ENCODE measurements at places on chromosomes 11 and 22. TPM values are rescaled to one million over a fixed set of nuclear protein-coding genes. Genes with fewer than 3 reads are reported as not detected.

DNA sequence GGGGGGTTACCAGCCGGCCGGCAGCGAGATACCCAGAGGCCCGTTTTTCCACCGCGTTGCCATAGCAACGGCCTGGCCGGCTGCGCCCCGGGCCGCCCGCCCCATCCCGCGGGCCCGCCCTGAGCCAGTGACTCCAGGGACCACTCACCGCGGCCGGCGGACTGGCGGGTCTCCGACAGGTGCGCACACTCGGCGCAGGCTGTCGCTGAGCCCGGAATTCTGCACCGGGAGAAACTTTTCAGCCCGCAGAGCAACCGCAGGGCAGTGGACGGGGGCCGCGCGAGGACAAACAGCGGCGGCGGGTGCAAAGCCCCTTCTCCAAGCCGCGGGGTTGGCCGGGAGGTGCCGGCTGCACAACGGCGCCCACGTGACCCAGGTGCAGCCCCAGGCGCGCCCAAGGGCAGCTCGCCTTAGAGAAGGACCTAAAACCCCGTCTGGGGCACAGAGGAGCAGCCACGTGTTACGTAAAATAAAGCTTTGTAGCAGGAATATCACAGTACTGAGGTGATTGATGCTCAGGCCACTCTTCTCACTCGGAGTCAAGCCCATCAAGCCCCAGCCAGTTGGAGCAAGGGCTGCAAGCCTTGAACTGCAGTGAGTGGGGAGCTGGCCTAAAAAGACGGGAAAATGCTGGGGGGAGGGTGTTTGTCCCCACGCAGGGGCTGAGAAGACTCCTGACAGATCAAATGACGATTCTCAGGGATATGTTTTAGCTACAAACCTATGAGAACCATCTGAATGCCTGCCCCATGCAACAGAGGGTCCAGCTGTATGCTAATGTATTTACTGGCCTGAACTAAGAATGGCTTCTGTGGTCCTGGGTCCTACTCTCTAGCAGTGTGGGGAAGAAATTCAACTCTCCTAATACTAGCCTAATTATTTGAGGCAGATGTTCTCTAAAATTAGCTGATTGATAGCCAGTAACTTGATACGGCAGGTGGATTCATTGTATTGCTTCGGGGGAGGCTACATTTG, at the start of gene STK33:
Gene STK33 (minus strand): TSS at position 294 of the 975 bp plus-strand sequence. CDS start 119,323 bp downstream, outside the sequence.
- no peaks in the 10 kb centered on the region for H3K36me3 ChIP-seq
- peak; percentile 34 for DNase-seq
- H3K4me1 ChIP-seq = peaks cover 6% of the 10 kb centered on the region
- peak within 1 kb of the TSS; percentile 27 for H3K27ac ChIP-seq

GRCh38 chr22:36486619-36487384, 5.4 kb upstream of the TXN2 start:
- H3K4me1 ChIP-seq = no peaks in the 10 kb centered on the region
- DNase-seq = no peak
- H3K4me3 ChIP-seq = no peak overlapping the region
- no peaks in the 10 kb centered on the region for H3K36me3 ChIP-seq
- no peak overlapping the region for H3K27ac ChIP-seq
- no peaks in the 10 kb centered on the region for H3K27me3 ChIP-seq

GRCh38 chr11:27592098-27592780, 85.7 kb upstream of the LIN7C start:
- DNase-seq = no peak
- no peak overlapping the region for H3K27ac ChIP-seq
- H3K27me3 ChIP-seq = no peaks in the 10 kb centered on the region
- no peak overlapping the region for H3K4me3 ChIP-seq
- H3K4me1 ChIP-seq = no peaks in the 10 kb centered on the region

DDI1 gene
- not detected for total RNA-seq

DNA sequence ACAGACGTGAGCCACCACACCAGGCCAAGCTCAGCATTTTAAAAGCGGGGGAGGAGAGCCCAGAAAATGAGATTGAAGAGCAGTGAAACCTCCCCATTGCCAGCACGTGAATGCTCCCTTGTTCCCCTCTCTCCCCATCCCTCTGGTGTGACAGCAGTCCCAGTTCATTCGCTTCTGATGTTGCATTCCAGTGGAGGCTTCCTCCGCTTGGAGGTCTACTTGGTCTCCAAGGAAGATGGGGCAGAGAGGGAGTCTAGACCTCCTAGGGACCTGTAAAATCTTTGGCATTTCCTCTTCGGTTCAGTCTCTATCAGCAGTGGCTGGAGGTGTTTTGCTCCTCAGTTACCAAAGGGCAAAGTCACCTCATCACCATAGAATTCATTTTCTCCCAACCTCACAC, 30.2 kb upstream of the EP300 start:
- H3K36me3 ChIP-seq = no peaks in the 10 kb centered on the region
- no peaks in the 10 kb centered on the region for H3K27me3 ChIP-seq
- no peak for DNase-seq
- H3K27ac ChIP-seq = no peak overlapping the region

DNA sequence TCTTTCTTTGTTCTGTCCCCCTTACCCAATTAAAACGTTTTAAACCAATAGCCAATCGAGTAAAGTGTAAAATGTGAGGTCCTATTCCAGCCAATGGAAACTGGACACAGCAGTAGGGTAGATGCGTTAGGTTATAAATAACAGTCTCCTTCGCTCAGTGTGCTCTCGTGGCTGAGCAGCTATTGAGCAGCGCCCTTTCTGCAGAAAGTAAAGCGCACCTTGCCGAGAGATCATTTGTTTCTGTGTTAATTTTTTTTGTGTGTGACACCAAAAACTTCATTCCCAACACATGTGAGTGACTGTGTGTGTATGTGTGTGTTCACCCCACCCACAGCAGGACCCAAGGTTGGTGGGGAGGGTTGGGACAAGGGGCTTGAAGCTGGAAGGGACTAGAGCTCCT, 7.2 kb upstream of the TTLL1 start:
- H3K36me3 ChIP-seq = no peaks in the 10 kb centered on the region
- no peaks in the 10 kb centered on the region for H3K27me3 ChIP-seq
- H3K4me3 ChIP-seq = no peak overlapping the region
- DNase-seq = no peak
- H3K4me1 ChIP-seq = peaks cover 7% of the 10 kb centered on the region
- no peak overlapping the region for H3K27ac ChIP-seq

OR52N4 gene
- not detected for total RNA-seq

DNA sequence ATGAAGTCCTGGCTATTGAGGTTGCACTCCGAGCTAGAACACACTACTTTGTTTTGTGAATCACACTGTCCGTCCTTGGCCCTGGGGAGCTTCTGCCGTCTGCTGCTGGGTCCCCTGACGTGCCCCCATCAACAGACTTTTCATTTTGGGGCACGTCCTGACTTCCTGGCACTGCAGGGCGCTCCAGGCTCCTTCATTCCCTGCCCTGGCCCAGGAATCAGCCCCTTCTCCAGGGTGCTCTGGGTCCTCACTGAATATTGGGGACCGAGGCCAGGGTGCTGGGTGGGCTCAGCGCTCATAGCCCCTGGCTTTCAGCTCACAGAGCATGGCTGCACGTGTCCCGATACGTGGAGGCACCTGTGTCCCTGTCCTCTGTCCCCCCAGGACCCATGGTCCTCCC, 22.2 kb downstream of the TSPAN4 start:
- peaks cover 31% of the 10 kb centered on the region for H3K4me1 ChIP-seq
- no peak for DNase-seq
- H3K36me3 ChIP-seq = no peaks in the 10 kb centered on the region
- no peak overlapping the region for H3K4me3 ChIP-seq

TRIM22 gene
- total RNA-seq = 0.61 TPM

DNA sequence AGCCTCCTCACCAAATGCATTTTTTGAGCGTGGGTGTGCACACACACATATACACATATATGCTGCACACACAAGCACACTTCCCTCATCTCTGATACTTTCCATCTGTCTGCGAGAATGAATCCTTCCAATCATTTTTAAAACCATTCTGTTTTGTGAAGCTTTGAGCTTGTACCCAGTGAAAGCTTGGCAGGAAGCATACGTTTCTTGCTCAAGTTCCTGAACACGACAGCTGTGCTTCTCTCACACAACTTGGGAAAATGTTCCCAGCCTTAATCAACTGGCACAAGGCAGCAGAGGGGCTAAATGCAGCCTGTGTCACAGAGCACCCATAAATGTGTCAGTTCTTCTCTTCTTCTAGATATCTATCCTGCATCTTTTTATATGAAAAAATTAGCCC, 524.0 kb upstream of the KIRREL3 start:
- H3K4me3 ChIP-seq = no peak overlapping the region
- DNase-seq = no peak
- H3K4me1 ChIP-seq = no peaks in the 10 kb centered on the region
- no peaks in the 10 kb centered on the region for H3K27me3 ChIP-seq
- no peaks in the 10 kb centered on the region for H3K36me3 ChIP-seq

DNA sequence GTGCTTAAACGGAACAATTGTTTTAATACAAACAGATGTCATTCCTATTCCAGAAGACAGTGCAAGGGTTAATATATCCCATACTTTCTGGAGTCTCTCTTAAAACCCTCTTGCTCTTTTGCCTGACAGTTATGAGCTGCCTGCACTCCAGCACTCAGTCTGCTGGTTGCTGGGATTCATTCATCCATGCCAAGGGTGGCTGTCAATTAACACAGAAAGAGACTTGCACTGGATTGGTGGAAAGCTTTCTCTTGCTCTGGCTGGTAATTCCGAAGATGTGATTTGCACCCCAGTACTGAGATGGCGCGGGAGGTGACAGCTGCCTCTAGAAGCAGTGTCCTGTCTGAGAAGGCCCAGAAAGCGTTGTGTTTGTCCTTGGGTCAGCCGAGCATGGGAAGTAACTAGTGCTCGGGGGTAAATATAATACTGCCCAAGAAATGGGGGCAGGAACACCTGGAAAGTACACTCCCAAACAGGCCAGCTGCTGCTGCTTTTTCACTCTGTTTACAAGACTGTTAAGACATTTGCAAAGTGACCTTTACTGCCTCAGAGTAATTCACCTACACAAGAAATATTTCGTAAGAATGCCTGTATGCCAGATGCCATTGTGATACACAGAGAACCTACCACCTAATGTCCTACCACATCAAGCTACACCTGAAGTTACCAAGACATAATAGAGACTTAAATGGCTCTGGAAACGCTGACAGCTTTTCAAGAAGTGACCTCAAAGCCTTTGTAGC, 20.5 kb downstream of the SCUBE2 start:
- no peaks in the 10 kb centered on the region for H3K4me1 ChIP-seq
- no peak overlapping the region for H3K27ac ChIP-seq
- H3K36me3 ChIP-seq = no peaks in the 10 kb centered on the region
- H3K27me3 ChIP-seq = no peaks in the 10 kb centered on the region

GRCh38 chr11:62854825-62855570, 15.6 kb upstream of the WDR74 start:
- H3K27me3 ChIP-seq = no peaks in the 10 kb centered on the region
- peak overlapping the region; percentile 85 for H3K27ac ChIP-seq
- H3K36me3 ChIP-seq = peaks cover 31% of the 10 kb centered on the region
- DNase-seq = no peak

TRIM48 gene
- total RNA-seq = not detected

KCNK4 gene
- total RNA-seq = not detected

SMTNL1 gene
- not detected for total RNA-seq

LINC01488 gene
- total RNA-seq = not detected

TRAPPC4 gene
- 61.6 TPM for total RNA-seq

RRM1 gene
- total RNA-seq = 134 TPM

NXPE4 gene
- total RNA-seq = not detected

TSGA10IP gene
- total RNA-seq = not detected

GRCh38 chr22:16838073-16838472, 12.9 kb upstream of the XKR3 start:
- no peak overlapping the region for H3K27ac ChIP-seq
- no peaks in the 10 kb centered on the region for H3K36me3 ChIP-seq
- H3K4me3 ChIP-seq = no peak overlapping the region
- no peaks in the 10 kb centered on the region for H3K27me3 ChIP-seq
- no peak for DNase-seq

RFPL3 gene
- total RNA-seq = not detected

BRSK2 gene
- 14.0 TPM for total RNA-seq

- H3K4me3 ChIP-seq = no peak overlapping the region
- H3K27ac ChIP-seq = no peak overlapping the region
- 0 out of 2 replicates have a peak, but pooled peaks cover 4% of the 10 kb centered on the region for H3K36me3 ChIP-seq
- H3K27me3 ChIP-seq = no peaks in the 10 kb centered on the region
- no peak for DNase-seq
These were observed 7.9 kb upstream of the RGL4 start for GRCh38 chr22:23682827-23683355.

DNA sequence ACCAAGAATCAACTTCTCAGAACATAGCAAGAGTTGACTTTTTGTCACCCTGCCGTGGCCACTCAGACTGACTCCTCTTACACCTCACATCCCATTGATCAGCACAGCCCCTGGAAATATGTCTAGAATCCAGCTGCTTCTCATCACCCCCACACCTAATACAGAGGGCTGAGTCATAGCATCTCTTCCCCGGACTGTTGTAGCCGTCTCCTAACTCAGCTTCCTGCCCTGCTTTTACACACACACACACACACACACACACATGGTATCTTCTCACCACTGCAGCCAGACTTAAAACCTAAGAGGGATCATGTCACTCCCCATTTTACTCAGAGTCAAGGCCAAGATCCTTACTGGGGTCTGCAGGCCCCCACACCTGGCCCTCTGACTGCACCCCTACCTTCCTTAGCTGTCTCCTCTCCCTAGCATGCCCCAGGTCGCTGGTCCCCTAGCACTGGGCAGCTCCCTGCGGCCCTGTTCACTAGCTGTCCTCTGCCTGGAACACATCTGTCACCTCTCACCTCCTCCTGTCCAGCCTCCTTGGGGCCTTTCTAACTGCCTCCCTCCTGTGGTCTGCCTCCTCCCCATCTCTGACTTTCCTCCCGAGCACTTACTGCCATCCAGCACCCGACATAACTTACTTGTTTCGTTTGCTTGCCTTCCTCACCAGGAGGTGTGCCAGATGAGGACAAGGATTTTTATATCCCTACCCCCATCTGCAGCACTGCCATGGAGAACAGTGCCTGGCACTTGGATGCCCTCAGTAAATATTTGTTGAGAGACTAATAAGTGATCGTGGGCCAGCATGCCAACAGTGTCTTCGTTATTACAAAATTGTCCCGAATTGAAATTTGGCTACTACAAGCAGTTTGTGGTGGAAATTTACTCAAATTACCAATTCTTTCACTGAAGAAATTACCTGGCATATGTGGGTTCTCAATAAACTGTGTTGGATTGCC, 61.9 kb downstream of the BMAL1 start:
- H3K27ac ChIP-seq = peak overlapping the region; percentile 63
- no peaks in the 10 kb centered on the region for H3K27me3 ChIP-seq
- H3K4me1 ChIP-seq = peaks cover 72% of the 10 kb centered on the region
- H3K4me3 ChIP-seq = peak overlapping the region; percentile 56
- no peak for DNase-seq
